ENCODE measurements at places on chromosomes 12 and 14.
A peak's percentile ranks its signal among the peaks of the same experiment; 100 is the strongest.

- no peak for DNase-seq
These were observed 75.8 kb upstream of the CCDC91 start for GRCh38 chr12:28114488-28114887.

- DNase-seq: no peak
These were observed 43.1 kb downstream of the PRKAB1 start for GRCh38 chr12:119710965-119711551.

- peak; percentile 57 for DNase-seq
These were observed 13.7 kb downstream of the PGF start for GRCh38 chr14:74941676-74942097.

DNA sequence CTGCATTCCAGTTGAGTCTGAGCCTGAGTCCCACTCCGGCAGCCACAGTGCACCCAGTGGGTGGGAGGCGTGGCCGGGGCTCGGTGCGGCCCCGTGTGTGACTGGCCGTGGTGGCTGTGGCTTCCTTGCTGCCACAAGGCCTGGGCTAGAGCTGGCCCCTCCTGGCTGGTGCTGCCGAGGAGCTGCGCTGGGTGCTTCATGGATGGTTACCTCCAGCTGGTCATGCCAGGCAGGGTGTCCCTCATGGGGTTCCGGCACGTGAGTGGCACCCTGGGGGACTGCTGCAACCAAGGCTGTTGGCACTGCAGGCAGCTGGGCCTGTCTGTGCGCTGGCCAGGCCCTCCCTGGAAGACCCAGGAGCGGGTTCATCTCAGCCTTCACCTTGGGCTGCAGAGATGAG is 62.7 kb downstream of the KIF26A start:
- DNase-seq: no peak

DNA sequence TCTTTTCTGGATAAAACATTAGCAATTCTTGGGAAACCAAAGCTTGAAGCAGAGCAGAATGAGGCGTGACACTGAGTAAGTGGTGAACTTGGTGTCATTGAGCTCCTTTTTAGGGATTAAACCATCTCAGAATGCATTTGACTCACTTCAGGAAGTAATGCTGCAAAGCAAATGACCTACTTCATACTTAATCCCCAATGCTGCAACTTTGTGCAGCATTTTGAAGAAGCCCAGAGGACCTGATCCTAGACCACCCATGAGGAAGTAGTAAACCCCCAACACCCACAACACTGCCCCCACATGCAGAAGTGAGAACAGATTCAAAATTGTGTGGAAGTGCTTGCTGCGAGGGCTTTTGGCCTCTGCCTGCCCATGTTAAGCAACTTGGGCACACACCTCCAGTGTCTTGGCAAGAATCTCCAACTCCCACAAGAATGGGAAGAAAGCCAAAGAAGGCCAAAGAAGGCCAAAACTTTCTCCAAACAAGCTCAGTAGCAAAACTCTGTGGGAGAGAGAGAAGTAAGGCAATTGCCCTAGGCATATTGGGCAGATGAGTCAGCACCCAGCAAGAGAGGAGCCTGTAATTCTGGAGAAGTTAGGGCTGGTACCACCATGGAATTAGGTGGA is 69.2 kb upstream of the ETV6 start:
- peak; percentile 82 for DNase-seq

- no peak for DNase-seq
These were observed 10.2 kb upstream of the NYNRIN start for GRCh38 chr14:24388474-24389179.

DNA sequence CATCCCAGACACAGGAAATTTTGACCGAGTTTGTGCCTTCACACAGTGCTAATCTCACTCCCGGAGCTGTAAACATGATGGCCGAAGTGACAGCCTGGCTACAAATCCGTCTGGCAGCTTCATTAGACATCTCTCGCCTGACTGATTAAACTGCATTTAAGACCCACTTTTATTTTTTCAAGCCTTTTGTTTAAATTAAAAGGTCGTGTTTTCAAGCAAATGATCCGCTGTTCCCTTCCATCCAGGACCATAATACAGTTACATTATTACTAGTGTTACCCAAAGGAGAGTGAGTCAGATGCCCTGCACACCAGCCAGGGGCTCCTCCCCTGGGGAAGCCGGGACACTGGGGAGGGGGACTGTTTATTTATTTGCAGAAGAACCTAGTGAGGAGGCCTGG is 200.2 kb downstream of the EXOC5 start:
- DNase-seq: no peak

DNA sequence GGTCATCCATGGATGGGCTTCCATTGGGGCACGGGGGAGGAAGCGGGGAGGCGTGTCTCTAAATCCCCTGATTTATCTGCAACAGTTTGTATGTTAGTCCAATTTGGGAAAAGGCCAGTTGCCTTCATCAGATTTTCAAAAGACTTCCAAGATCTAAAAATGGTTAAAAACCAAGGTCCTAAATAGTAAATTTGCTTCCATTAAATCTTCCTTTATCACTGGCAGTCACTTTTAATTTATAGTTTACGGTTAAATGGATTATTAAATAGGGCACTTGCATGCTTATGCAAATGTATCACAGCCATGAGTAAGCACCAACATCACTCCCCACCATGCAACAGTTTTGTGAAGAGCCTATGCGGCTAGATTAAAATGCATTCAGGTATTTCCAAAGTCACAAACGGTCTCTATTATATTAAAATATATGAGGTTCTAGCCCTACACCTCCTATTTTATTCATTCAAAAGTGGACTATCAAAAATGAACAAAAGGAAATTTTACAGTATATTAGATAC is 108.2 kb upstream of the GPHB5 start:
- no peak for DNase-seq

- DNase-seq: no peak
These were observed 2.5 kb downstream of the USP44 start for GRCh38 chr12:95548539-95549391.

DNA sequence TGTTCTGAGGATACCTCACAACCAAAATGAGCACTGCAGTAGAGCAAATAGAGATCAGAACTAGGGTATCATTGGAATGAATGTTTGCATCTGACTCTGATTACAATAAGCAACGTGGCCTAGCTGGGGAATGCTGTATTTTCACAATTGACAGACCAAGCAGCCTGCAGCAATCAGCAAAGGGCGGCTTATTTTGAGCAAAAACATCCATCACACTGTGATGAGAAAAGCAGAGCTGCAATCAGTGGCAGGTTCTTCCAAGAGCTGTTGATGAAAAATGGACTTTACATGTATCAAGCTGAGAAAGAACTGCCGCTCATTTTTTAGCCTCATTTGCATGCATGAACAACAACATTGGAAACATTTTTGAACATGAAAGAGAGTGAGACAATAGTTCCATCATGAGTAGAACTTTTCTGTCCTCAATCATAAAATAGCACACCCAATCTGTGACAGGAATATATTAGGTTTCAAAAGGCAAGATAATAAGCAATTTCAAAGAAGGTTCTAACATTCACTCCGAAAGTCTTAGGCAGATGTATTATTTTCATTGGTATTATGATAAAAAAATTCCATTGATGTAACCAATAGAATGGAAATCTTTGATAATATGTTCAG is 249.7 kb upstream of the FBXO33 start:
- no peak for DNase-seq

DNA sequence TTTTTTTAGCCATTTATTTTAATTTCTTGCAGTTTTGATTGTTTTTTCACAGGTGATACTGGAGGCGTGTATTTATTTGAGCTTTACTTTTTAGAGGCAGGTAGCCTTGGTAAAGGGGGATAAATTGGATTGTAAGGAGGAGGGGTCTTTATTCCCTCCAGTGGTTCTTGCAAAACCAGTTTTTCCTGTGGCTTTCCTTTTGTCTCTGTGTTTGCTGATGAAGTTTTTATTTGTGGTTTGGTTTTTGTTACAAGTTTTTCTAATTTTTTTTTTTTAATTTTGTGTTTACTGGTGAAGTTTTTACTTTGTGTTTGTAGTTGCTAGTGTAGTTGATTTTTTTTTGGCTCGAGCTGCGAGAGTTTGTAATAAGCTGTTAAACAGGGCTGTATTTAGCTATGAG is 278.5 kb downstream of the PRKD1 start:
- DNase-seq: no peak

DNA sequence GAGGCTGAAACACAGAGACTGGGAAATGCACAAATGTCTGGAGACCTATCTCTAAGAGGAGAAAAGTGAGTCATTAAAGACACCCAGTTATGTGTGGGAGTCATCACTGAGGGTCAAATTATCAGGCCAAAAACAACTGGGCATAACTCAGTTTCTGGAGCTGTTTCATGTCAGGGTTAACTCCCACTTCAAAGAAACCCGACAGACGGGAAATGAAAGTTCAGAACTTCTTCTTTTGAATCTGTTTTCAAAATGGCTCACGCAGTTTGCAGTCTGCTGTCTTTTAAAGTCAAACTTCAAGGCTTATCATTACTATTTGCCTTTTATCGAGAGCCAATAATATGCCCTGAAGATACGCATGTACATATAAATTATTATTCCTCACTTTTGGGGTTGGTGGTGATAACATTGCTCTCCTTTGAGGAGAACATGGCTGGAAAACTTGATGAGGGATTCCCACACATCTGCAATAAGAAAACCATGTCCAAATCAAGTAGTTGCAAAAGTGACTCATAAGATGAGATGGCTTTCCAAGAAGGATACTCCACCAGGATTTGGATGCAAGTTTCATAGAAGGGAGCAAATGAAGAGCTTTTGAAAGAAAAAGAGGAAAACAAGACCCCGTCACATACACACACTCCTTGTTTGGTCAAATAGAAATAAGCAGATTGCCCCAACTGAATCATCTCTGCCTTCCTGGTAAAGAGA is 341.4 kb downstream of the ADAMTS20 start:
- DNase-seq: peak; percentile 65

GRCh38 chr12:65263777-65264176 is 14.7 kb upstream of the MSRB3 start:
- DNase-seq: no peak

DNA sequence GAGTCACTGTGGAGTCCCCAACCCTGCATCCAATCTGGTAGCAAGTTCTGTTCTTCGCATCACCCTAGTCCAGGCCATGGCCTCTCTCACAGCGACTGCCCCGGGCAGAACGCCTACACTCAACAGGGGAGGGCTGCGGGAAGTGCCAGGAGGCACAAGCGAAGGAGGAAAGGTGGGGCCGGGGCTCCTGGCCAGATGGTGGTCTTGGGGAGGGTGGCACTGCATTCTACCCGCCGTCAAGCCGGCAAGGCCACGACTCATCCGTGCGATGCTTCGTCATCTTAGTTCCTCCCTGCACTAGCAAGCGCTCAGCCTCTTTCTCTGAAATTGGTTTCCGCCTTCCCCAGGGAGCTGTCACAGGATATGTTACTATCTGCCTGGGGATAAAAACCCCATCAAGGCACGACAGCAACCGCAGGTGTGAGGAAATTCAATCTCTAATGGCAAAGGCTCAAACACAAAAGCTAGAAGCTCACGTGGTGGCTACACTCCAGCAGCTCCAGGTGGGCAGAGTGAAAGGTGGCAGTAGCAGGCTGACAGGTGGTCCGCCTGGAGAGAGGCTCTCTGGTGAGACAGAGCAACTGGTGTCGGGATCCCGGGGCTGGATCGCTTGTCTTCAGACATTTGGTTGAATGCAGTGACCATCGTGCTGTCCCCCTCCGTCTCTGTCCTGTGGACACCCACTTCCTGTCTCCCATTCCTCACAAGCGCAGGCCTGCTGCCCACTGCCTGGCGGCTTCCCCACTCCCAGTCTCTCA is 34.1 kb downstream of the ACADS start:
- no peak for DNase-seq

- DNase-seq: no peak
These were observed 53.7 kb upstream of the GNPNAT1 start for GRCh38 chr14:52845081-52845480.

GRCh38 chr12:108394196-108394595 is 55.1 kb upstream of the CMKLR1 start:
- no peak for DNase-seq

DNA sequence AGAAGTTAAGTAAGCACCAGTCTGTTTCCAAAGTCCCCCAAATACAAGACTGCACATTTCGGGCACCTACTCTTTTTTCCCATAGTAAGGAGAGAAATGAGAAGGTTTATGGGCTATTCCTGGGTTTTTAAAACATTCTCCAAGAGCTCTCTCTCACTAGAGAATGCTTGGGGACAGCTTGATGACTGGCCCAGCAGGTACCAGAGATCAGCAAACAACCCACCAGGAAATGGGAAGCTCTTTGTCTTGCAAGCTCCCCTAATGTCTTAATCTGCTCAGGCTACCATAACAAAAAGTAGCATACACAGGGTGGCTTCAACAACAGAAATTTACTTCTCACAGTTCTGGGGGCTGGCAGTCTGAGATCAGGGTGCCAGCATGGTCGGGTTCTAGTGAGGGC is 41.8 kb upstream of the CRY1 start:
- DNase-seq: no peak

DNA sequence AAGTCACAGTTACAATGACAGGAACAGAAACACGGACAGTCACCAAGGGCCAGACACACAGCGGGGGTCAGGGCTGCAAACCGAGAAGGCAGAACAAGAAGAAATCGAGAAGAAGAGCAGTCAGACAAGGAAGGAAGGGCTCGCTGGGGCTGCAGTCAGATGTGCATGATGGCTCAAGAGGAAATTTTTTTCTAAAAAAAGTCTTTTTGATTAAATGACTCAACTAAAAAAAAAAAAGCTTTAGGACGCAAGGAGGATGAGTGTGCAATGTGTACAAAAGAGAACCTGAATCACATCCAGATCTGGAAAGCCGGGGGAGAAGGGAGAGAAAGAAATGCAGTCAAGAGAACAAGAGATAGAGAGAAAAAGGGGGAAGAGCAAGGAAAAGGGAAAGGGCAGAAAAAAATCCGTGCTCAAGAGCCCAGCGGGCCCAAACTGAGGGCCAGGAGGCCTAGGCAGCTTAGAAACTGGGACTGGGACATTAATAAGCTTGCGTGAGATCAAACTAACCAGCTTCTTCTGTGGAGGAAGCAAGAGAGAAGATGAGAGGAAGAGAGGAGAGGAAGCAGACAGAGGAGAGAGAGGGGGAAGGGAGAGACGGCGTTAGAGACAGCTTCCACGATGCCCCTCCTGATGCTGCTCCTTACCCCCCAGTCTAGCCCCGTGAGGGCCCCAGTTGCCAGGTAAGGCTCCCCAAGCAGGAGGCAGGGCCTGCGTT is 6.7 kb downstream of the IFFO1 start:
- DNase-seq: no peak

GRCh38 chr12:8996682-8997405 is 7.5 kb downstream of the KLRG1 start:
- no peak for DNase-seq

DNA sequence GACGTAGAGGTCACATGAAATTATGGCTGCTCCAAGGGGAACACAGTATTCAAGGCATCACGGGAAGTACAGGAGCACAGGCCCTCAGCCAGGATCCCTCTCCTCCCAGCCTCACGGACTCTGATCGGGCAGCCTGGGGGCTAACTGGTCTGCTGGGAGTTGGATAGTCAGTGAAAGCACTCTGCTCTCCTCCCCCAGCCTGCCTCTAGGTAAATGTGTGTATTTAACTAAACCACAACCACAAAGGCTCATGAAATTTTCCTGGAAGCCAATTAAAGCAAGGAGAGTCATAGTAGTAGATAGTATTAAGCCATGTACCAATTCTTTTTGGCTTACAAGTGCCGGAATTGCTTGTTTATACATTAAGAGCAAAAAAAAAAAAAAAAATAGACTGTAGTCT is 254.3 kb downstream of the MSRB3 start:
- peak; percentile 66 for DNase-seq
